ENCODE measurements at places on chromosomes 4 and X.

- DNase-seq = no peak
Observed at GRCh38 chr4:145528601-145529000, 46.9 kb downstream of the SMAD1 start.

DNA sequence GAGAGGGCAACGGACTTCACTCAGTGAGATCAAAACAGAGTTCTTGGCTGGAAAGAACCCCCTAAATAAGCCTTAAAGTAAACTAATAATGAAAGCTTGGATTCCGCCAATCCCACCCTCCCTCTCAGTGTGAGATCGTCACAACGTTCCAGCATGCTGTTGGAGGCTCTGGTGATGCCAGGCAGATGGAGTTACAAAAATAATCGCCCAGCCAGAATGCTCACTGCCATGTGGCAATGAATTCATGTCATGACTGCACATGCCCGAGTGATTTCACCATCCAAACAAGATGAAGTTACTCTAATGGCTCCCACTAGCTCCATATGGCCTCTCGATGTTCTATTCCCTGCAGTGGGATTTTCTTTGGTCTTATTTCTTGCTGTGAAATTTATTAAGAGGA is 248.0 kb downstream of the SPATA18 start:
- no peak for DNase-seq

GRCh38 chr4:76674983-76675382 is 223.0 kb downstream of the SOWAHB start:
- no peak for DNase-seq

DNA sequence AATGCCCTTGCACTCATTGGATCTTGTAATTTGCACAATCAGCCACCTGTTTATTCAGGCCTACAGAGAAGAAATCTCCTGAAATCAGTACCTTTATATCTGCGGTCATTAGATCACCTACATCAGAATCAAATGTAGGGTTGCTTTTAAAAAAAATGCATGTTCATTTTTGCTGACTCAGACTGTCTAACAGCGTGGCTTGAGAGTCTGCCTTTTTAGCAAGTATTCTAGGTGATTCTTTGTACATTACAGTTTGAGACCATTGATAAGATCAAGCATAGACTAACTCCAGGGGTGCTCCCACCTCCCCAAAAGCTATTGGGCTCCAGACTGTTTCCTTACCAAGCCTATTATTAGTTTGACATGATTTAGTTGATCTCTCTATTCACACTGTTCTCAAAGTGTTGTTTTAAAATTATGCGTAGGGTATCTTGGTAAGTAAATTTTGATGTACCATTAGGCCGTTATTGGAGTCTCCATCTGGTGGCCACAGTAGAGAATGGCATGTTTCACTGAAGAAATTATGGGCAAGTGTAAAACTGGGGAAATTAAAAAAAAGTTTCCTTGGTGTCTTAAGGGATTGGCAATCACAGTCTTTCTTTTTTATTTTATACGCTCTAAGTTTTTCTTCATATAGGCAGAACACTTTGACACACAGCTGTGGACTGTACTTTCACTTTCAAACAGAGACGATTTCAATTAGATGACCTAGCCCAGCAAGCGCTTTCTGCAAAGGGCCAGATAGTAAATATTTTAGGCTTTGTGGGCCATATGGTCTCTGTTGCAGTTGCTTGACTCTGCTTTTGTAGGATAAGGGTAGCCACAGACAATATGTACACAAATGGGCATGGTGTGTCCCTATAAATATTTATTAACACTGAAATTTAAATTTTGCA is 33.7 kb upstream of the MSL3 start:
- DNase-seq = no peak

- peak; percentile 42 for DNase-seq
Observed at GRCh38 chrX:71181558-71181909, 36.9 kb downstream of the NLGN3 start.

DNA sequence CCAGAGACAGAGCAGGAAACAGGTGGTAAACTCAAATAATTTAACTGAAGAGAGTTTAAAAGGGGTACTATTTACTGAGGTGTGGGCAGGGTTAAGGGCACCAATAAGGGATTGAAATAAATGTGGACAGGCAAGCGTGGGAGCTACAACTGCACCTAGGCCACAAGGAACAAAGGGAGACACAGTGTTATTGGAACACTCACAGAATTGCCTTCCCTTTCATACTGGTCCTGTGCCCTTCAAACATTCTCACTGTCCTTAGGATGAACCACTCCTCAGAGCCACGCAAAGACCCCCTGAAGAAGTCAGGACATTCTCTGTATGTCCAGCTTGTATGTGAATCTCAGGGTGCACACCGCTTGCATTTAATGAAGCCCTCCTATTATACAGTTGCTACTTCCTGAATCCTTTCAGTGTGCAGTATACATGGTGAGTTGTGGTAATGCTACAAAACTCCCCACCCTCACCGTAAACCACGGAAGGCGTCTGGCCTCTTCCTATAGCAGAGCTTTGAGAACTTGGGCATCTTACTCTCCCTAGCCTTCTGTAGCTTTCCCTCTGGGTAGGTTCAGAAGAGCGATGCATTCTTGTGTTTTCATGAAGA is 9.6 kb upstream of the MRPL1 start:
- peak; percentile 37 for DNase-seq

DNA sequence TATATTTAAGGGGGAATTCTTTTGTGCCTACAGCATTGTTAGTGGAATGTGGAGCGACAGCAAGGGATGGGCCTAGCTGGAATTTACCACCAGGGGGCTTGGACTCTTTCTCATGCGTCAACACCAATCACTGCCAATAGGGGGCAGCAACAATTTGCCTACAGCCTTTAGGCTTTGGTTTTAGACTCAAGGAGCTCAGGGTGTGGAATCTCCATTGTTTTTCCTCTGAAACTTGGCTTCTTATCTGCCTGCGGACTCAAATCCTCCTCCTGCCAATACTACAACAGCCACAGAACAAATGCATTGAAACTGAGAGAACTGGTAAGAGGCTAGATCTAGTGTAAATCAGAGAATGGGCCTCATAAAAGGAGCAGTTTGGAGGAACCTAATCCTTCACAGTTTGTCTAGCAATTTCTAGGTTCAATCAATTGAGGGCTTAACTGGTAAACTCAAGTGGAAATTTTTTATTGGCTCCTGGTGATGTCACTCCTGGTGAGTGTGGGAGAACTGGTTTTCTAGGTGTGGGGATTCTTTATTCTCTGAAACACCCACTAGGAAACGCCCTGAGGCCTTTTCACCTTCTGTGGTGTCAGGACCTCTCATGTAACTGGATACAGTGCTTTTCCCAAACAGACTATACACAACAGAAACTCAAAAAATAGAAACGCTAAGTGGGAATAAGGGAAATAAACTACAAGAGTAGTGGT is 27.9 kb upstream of the TMSB4X start:
- DNase-seq = peak; percentile 57

- peak; percentile 39 for DNase-seq
Observed at GRCh38 chrX:19372170-19372546, 28.4 kb downstream of the PDHA1 start.

DNA sequence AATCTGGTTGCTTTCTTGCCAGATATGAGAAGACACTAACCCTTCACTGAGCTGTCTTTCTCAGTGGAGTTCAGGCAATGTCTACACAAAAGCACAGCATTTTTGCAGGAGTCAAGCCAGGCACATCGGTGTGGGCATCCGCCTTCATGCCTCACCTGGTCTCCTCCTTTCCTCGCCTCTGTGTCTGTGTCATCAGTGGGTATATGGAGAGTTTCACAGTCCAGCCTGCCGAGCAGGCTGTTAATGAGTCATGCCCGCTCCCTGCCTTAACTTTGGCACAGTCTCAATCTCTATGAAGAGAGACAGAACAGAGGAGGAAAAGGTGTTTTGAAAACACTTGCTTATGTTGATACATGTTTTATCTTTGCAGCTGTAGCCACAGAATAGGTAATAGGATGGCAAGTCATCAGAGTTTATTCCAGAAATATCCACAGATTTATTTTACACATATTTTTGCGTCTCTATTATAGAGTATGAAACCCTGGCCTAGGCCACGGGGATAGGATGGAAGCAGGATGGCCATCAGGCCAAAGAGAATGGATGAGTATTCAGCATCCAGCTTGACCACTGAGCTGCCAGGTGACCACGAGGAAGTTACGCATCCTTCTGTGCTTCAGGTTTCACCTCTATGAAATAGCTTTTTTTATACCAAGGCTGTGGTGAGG is 32.8 kb upstream of the MAML3 start:
- DNase-seq = no peak

GRCh38 chr4:124955476-124955875 is 242.9 kb upstream of the ANKRD50 start:
- no peak for DNase-seq

Measured in stimulated activated CD8-positive, alpha-beta memory T cell treated with anti-CD3 and anti-CD28 coated beads, Interleukin-4, amount 100 ng/mL, for 24 hours (primary cell).